ENCODE measurements at places on chromosomes 4 and X. TPM values are rescaled to one million over a fixed set of nuclear protein-coding genes. Genes with fewer than 3 reads are reported as not detected.
A peak's percentile ranks its signal among the peaks of the same experiment; 100 is the strongest.

DNA sequence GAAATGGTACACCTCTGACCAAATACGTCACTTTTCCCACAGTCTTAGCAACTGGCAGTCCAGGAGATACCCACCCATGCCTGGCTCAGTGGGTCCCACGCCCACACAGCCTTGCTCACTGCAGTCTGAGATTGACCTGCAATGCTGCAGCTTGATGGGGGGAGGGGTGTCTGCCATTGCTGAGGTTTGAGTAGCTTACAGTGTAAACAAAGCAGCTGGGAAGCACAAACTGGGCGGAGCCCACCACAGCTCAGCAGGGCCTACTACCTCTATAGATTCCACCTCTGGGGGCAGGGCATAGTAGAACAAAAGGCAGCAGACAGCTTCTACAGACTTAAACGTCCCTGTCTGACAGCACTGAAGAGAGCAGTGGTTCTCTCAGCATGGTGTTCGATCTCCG lies 52.7 kb downstream of the AMER1 start:
- no peak for DNase-seq

DNA sequence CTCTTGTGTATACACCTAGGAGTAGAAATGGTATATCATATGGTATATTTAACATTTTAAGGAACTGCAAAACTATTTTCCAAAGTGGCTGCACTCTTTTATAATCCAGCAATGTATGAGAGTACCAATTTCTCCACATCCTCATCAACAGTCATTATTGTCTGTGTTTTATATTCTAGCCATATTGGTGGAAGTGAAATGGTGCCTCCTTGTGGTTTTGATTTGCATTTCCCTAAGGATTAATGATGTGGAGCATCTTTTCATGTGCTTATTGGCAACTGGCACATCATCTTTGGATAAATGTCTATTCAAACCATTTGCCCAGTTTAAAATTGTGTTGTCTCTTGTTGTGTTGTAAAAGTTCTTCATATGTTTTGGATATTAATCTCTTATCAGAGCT lies 9.6 kb downstream of the BMP15 start:
- DNase-seq, result peak; percentile 46

GRCh38 chr4:164700471-164700870 lies 53.5 kb upstream of the SMIM31 start:
- DNase-seq, result no peak

Gene BMX
- 86.0 TPM for total RNA-seq

Gene H2BW1
- total RNA-seq, result not detected

- no peak for DNase-seq
These were observed 4.5 kb upstream of the WWC2 start for GRCh38 chr4:183094393-183095198.

- DNase-seq, result no peak
These were observed 35.3 kb upstream of the HAND2 start for GRCh38 chr4:173565281-173565680.

DNA sequence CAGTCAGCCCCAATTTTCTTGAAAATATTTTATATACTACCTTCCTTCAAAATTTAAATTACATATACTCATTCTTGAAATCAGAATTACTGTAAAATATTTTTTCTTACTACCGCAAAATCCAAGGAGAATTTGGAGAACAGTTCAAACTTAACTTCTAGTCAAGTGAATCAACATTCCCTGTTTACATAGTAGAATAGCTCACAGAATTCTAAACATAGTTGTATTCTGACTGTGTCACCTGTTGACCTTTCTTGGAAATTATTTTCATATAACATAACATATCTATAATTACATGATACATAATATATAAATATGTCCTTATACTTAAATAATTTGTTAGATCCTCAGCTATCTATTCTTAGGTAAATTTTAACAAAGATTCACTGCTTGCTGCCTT lies 31.0 kb upstream of the FGF5 start:
- DNase-seq, result no peak

Gene SSX2
- total RNA-seq, result not detected

- no peak for DNase-seq
These were observed 1449.6 kb downstream of the C4orf33 start for GRCh38 chr4:130545596-130545995.

- peak; percentile 7 for DNase-seq
These were observed 40.2 kb upstream of the NDNF start for GRCh38 chr4:121112530-121112929.

Gene PDLIM3
- 12.2 TPM for total RNA-seq

DNA sequence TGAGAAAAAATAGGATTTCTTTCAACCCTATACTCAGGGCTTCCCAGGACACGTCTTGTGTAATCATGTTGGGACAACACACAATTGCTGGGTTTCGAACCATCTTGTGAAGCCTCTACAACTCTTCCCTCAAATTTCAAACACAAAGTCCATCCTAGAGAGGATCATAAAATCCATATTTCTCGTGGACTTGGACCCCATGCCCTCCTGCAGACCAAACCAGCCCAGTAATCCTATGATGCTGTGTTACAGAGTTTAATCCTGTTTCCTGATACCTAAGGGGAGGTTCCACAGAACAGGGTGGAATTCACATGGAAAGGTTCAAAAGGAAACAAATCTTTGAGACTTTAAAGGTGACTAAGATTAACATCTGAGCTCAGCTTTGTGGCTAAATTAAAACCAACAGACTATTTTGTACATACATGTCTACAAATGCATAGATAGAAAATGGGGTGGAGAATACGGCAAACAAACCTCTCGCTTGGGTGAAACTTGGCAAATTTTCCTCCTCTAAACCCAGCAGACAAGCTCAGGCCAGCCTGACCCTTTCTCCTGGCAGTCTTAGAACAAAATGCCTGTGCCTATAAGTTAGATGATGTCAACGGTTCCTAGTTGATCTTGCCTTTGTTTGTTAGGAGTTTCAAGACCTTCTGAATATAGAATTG lies 38.1 kb downstream of the EGFL6 start:
- no peak for DNase-seq

DNA sequence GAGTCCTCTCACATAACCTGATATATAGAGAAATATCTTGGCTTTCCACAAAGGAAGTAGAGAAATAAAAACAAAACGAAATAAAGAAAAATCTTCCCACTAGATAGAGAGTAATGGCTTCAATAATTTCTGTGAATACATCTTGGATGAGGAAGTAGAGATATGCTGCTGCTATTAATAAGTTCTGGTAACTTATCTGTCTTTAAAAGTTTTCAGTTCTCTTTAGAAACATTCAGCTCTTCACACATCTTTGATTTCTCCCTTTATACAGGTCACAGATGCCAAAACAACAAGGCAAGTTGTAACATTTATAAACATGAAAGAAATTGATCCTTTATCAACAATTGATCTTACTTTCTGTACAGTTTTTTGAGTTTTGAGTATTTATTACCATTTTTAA lies 615.8 kb downstream of the TRAM1L1 start:
- DNase-seq, result no peak

Gene C4orf36
- not detected for total RNA-seq

Gene BEX1
- 0.46 TPM for total RNA-seq

DNA sequence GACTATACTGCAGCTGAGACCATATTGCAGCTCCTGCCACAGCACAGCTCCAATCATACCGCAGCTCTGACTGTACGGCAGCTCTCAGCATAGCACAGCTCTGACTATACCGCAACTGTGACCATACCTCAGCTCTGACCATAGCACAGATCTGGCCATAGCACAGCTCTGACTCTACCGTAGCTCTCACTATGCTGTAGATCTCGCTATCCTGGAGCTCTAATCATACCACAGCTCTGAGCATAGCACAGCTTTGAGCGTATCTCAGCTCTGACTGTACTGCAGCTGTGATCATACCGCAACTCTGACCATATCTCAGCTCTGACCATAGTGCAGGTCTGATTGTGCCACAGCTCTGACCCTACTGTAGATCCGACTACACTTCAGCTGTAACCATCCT lies 139.2 kb downstream of the ASMT start:
- no peak for DNase-seq

DNA sequence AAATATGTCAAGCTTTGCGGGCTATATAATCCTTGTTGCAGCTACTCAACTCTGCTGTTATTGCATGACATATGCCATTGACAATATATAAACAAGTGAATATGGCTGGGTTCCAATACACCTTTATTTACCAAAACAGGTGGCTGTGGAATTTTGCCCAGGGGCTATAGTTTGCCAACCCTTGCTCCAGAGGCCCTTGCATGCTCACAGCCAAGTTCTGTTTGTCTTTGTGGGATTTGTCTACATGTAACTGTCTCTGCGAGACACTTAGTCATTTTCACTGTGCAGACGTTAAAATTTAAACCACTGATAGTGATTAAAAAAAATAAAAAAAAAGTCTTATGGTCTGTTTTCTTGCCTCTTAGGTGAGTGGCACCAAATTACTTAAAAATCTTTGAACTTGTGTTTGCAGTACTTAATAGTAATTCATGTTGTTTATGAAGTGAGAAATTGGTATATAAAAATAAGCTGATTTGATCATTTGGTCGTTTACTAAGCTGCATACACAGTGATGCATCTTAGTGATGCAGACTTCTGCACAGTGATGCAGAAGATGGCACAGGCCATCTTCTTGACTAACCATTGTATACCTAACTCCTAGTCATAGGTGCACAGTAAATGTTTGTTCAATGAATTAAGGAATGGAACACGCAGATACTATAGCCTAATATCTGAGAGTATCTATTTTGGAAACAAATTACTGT lies 170.9 kb downstream of the FRMPD4 start:
- DNase-seq, result no peak

GRCh38 chr4:155530290-155530689 lies 136.4 kb upstream of the GUCY1A1 start:
- DNase-seq, result peak; percentile 75

Gene SYN1
- total RNA-seq, result not detected

Gene MAGEB3
- total RNA-seq, result not detected

DNA sequence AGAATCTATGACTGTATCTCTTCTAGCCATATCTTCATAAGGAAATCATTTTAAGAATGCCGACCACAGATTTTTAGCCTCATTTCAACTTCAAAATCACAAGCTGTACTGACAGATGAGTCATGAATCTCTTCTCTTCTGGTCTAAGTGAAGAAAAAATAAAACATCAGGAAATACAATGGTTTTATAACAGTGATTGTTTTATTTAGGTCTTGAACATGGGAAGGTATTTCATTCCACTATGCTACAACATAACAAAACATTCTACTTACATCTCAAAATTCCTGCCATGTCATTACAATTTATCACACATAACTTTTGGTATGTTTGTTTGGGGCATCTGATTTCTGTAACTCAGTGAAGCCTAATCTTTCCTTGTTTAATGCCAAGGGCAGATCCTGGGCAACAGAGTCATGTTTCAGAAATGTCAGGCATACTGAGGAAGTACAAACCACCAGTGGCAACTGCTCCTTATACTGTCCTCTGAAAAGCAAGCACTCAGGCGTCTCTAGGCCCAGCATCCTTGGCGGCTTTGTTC lies 325.0 kb downstream of the PDHA2 start:
- no peak for DNase-seq

- DNase-seq, result no peak
These were observed 59.7 kb downstream of the SMAD1 start for GRCh38 chr4:145541346-145541745.

Gene USP17L20
- not detected for total RNA-seq

Gene NOX1
- total RNA-seq, result not detected

DNA sequence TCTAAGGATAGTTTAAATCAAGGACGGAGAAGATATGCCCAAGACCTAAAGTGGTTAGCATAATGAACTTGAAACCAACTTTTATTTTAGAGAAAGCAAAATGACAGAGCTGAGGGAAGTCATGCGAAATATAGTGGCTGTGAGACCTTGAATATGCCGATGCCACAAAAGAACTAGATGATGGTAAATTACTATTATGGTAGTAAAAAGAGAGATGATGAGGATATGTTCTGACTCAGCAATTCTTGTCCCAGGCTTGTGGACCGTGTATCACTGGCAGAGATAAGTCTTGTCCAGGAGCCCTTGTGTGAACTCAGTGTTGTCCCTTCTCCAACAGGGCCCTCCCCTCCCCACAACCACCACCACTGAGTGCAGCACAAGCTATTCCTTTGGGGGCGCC lies 1605.6 kb upstream of the TENM3 start:
- DNase-seq, result no peak

DNA sequence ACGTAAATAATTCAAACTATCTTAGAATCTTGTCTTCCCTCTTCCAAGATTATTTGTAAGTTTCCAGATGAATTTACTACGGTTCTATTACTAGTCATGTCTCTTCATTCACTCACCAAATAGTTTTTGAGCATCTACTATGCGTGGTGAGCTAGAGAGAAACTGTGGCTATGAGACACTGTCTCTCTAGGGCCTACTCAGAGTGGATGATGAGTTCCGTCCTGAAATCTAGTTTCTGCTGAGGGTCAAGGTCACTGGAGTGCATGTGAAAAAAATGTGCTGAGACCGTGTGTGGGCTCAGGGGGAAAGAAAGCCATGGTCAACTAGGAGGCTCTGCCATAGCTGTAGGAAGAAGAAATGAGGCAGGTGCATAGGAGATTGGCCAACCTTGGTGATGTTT lies 320.2 kb upstream of the GATB start:
- DNase-seq, result no peak

Gene CCNQ
- 20.8 TPM for total RNA-seq

DNA sequence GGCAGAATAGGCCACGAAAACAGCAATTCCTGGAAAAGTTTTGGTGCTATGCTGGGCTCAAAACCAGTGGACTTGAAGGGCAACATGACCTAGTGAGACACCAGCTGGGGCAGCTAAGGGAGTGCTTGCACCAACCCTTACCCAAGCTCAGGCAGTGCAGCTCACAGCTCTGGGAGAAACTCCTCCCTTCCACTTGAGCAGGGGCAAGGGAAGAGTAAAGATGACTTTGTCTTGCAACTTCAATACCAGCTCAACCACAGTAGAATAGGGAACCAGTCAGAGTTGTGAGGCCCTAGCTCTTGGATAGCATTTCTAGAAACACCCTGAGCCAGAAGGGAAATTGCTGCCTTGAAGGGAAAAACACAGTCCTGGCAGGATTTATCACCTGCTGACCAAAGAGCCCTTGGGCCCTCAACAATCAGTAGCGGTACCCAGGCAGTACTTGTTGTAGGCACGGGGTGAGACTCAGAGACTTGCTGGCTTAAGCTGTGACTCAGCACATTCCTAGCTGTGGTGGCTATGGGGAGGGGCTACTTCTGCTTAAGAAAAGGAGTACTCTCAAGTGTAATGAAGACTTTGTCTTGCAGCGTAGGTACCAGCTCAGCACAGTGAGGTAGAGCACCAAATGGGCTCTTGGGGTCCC lies 19.7 kb upstream of the ABCG2 start:
- DNase-seq, result peak; percentile 52

- DNase-seq, result no peak
These were observed 24.3 kb downstream of the ZBTB33 start for GRCh38 chrX:120274958-120275357.
